ENCODE measurements at places on chromosomes 4 and X.

- DNase-seq: no peak
These were observed 100.8 kb upstream of the EOLA2 start for GRCh38 chrX:150038986-150039599.

DNA sequence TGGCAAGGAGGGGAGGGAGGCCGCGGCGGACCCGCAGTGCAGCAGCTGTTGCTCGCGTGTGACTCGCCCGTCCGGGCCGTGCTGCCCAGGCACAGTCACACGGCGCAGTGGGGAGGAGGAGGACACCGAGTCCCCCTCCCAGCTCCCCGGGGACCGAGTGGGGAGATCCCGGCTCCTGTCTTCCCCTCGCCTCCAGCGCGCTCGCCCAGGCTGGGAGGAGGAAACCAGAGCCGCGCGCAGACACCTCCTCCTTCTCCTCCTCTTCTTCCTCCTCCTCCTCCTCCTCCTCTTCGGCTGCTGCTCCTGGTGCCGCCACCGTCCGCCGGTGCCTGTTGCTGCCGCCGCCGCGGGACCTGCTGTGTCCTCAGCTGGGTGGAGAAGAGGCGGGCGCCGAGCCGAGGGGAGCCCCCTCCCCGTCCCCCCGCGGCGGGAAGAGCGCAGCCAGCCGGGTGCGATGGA, at the start of gene TBC1D1:
Gene TBC1D1, plus strand, starts transcription at position 284 of the 459 bp plus-strand sequence. CDS start 11,012 bp downstream, outside the sequence.
- peak; percentile 55 for DNase-seq

GRCh38 chr4:86233681-86234080, 126.2 kb downstream of the MAPK10 start:
- no peak for DNase-seq

DNA sequence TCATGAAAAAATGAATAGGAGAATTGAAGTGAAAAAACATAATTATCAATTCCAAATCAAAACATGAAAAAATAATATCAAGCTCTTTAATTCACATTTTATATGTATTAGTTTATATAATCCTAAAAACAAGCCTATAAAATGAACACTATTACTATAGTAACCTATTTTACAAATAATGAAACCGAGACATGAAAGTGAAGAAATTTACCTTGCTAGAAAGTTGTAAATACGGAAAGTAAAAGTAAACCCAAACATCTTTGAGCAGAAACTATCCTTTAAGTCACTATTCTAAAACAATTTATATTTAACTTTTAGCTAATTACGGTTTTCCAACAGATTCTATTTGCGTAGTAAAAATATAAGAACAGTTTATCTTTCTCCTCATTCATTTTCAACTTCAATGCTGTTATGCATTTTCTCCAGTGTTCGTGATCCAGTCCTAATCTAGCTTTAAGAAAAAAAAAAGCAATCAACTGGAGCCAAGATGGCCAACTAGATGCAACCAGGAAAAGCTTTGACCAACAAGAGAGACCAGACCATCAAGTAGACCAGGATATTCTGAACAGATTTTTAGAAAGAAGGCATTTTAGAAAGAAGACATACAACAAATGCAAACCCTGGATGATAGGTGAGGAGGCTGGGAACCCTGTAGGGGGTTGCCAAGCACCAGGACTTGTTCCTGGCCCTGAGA, 67.0 kb downstream of the DDX53 start:
- DNase-seq: no peak

- DNase-seq: no peak
These were observed 6.8 kb downstream of the TXK start for GRCh38 chr4:48127231-48127630.

DNA sequence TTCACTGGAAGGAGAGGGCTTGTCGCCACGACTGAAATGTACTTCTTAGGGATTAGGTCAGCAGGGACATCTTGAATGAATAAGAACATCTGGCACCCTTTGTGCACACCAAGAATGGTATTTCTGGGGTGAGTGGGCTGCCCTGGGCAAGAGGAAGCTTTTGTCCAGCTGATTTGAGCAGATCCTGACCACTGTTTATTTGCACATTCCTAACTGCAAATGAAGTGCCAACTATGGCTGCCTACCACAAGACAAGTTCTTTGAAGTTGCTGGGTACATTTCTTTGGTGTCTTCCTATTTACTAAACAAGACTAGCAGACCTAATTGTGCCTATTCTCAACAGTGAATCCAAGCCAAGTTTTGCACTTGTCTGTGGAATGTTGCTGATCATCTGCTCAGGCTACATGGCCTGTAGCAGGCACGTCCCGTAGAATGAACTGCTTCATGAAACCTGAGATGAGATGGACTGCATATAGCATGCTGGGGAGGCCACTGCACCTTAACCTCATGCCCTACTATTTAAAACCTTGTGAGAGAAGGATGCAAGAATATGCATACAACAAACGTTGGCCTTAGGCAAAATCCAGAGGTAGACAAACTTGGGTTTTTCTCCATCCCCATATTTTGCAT, 45.0 kb downstream of the PIR start:
- DNase-seq: no peak

- no peak for DNase-seq
These were observed 133.9 kb downstream of the EGF start for GRCh38 chr4:110046588-110047049.

GRCh38 chrX:152072236-152072635, 66.1 kb downstream of the MAGEA10 start:
- DNase-seq: no peak

All from SJCRH30 (cell line).